Right ventricle myocardium inferior (tissue), 1 donor: ENCODE measurements at places on chromosomes 5 and 9.

GRCh38 chr5:15010936-15011335, 139.4 kb upstream of the ANKH start:
- DNase-seq, result no peak

DNA sequence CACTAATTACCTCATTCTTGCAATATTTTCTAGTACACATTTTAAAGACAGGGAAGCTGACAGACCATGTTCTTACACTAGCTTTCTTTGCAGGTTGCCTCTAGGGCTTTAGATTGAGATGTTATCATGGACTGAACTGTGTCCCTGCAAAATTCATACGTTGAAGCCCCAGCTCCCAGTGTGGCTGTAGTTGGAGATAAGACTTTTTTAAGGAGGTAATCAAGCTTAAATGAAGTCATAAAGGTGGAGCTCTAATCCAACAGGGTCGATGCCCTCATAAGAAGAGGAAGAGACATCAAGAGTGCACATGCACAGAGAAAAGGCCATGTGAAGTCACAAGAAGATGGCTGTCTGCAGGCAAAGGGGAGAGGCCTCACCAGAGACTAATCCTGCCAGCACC, 471.2 kb upstream of the ACTBL2 start:
- no peak for DNase-seq

GRCh38 chr5:149961186-149961685, 678 bp downstream of the SLC26A2 start:
- no peak for DNase-seq

GRCh38 chr9:115494393-115494792, 376.4 kb upstream of the TNC start:
- DNase-seq, result no peak

DNA sequence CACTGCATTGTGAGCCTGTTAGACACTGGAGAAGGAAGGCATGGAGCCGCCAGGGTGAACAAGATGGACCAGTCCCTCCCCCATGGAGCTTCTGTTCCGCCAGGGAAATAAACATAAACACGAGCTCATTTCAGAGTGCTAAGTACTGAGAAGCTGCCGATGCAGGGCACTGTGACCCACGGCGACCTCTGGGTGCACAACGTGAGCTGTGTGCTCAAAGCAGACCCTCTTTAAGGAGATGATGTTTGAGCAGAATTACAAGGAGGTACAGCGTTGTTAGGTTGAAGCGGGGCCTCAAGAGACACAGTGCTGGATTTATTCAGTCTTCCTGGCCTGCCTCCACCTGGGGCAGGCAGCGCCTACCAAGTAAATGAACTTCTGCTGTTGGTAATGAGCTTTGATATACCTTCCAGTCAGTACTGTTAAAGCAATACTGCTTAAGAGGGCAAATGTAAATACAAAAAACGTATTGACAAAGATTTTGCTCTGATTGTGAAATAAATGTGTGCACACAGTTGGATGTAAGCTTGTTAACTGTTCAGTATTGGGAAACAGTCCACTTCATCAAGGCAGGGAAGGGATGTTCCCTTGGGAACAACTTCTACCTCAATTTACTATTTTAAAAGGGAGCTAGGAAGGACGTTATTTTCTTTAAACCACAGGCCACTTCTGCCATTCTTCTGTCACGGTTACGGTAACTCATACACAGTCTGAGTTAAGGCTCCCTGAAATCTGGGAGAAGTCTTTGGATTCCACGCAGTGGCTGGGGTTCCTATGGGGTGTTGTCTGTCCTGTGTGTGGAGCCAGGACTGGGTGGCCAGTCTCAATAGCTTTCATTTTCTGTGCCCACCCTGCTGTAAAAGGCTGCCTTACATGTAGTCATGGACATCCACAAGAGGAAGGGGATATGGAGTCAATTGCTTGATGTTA, 48.9 kb upstream of the DMRT1 start:
- DNase-seq, result no peak

DNA sequence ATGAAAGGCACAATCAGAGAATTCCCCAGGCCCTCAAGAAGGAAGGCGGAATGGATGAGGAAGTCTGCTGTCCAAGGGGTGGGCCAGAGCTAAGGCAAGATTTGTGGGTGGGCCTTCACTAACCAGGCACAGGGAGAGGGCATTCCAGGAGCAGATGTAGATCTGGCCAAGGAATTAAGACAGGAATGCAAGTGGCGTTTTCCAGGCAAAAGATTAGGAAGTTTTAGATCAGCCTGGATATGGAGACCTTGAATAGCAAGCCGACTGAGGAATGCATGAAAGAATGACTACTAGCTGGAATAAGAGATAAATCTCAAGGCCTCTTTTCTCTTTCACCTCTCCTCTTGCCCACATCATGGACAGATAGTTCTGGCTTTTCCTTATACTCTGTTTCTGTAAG, 68.5 kb downstream of the GHR start:
- DNase-seq, result no peak

DNA sequence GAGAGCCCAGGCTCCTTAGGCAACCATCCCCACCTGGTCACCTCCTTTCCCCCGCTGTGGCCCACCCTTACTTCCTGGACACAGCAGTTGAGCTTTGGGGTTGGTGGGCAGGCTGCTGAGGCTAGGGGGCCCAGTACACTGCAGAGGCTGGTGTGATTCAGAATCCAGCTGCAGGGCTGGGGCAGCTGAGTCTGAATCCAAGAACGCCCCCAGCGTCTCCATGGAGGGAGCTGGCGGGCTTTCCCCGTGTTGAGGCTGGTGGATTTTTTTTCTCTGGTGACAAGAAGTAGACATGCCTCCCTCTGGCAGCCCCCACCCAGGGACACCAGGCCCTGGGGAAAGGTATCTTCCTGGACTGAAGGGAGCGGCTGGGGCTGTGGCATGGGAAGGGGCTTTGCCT, 104.8 kb downstream of the RXRA start:
- DNase-seq, result no peak

- no peak for DNase-seq
Measured at GRCh38 chr9:98908897-98909634, 34.6 kb upstream of the COL15A1 start.

DNA sequence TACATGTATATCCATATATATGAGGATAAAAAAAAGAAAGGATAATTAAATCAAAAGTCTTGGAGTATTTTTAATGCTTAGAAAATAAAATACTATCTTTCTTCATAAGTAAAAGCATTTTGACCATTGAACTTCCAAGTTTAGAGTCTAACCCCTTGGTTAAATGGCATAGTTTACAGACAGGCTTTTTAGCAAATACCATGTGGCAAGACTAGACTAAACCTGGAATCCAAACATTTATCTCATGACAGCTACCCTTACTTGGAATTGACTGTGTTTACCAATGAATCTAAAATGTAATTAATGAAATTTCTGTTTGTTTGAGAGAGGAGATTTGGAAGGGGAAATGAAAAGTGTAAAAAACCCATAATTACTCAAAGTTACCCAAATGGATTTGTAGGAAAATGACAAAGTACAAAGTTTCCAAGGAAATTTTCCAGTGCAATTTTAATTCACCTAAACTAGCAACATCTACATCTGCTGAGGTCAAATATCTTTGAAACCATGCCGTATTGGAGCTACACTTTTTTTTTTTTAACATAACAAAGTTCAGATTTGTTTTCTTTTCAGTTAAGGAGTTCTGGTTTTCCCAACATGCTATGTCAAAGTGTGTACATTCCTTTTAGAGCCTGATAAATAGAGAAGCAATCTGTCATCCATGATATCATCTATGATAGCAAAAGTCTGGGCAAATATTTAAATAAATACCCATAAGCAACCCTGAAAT, 272.1 kb upstream of the DAB2 start:
- DNase-seq, result no peak

- no peak for DNase-seq
Measured at GRCh38 chr9:19085295-19085694, 17.4 kb downstream of the HAUS6 start.

GRCh38 chr5:179777909-179778308, 15.9 kb upstream of the LTC4S start:
- DNase-seq, result no peak

- peak; percentile 90 for DNase-seq
Measured at GRCh38 chr9:137276473-137277328, 825 bp upstream of the TOR4A start.

- no peak for DNase-seq
Measured at GRCh38 chr5:78968781-78969180, 16.3 kb downstream of the ARSB start.

- DNase-seq, result no peak
Measured at GRCh38 chr5:71652803-71653543, 65.8 kb downstream of the MCCC2 start.

GRCh38 chr5:156261275-156261939, 65.6 kb upstream of the SGCD start:
- no peak for DNase-seq

DNA sequence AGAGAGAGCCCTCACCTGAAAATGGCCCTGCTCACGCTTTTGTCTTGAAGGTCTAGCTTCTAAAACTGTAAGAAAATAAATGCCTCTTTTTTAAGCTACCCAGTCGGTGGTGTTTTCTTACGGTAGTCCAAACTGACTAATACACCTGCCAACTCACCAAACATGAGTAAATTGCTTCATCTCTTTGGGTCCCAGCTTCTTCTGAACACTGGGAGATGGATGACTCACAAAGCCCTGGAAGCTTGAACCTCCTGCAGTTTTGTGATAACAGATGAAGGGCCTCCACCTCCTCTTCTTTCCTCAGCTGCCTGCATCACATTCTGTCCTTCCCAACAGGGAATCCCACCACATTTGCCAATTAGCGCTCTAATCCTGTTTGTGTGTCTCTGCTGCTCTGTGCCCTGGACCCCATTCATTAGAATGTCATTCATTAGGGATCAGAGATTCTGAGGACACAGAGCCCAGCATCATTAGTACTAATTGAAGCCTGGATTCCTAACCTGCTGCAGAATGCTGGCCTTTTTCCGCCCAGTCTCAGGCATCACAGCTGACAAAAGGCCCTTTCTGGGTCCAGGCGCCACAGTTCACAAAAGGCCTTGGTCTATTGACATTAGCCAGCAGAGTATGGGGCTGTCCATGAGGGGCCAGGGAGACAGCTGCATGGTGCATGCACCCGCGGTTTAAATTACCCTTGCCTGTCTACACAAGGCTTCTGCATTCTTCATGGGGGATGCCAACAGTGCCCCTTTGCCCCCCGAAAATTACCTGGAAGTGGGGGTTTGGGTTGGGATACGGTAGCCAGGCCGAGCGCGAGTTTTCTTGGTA, 349.3 kb downstream of the SEMA5A start:
- DNase-seq, result no peak

GRCh38 chr5:80198399-80198798, 57.4 kb downstream of the SERINC5 start:
- DNase-seq, result peak; percentile 77

GRCh38 chr5:66440202-66440680, 156.0 kb upstream of the MAST4 start:
- DNase-seq, result peak; percentile 50

GRCh38 chr5:52580921-52581320, 206.8 kb upstream of the ITGA1 start:
- peak; percentile 18 for DNase-seq

- DNase-seq, result no peak
Measured at GRCh38 chr9:122900791-122901190, 4.4 kb downstream of the RC3H2 start.

- DNase-seq, result no peak
Measured at GRCh38 chr9:82334286-82334685, 345.7 kb downstream of the SPATA31D1 start.

DNA sequence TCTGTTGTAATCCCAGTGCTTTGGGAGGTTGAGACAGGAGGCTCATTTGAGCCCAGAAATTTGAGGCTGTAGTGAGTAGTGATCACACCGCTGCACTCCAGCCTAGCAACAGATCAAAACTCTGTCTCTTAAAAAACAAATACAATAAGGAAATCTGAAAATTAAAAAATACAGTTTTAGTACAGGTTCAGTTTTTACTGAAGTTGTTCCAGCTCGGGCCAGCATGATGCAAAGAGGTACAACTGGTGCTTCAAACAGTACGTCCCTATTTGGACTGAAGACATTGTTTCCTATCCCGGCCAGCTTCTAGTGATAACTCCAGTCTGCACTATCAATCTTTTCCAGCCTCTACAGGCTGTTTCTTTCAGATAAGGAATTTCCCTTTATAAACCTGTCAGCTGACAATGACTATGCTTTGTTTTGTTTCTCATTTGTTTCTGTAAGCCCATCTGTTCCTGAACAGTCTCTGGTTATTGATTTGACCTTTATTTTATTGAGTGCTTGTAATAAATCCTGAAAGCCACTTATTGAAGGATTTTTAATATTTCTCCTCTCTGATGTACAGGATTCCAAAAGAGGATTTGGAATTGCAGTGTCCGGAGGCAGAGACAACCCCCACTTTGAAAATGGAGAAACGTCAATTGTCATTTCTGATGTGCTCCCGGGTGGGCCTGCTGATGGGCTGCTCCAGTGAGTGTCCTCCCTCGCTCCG, 41.9 kb downstream of the TJP2 start:
- no peak for DNase-seq

GRCh38 chr9:108417726-108418125, 438.1 kb downstream of the ACTL7B start:
- no peak for DNase-seq

GRCh38 chr5:139171779-139172404, 26.3 kb downstream of the SIL1 start:
- DNase-seq, result no peak

GRCh38 chr5:132887283-132887682, 13.8 kb downstream of the LEAP2 start:
- no peak for DNase-seq
